ENCODE measurements at places on chromosomes 2 and 18.

GRCh38 chr2:110813896-110814295 is 81.5 kb downstream of the ACOXL start:
- no peak for DNase-seq

DNA sequence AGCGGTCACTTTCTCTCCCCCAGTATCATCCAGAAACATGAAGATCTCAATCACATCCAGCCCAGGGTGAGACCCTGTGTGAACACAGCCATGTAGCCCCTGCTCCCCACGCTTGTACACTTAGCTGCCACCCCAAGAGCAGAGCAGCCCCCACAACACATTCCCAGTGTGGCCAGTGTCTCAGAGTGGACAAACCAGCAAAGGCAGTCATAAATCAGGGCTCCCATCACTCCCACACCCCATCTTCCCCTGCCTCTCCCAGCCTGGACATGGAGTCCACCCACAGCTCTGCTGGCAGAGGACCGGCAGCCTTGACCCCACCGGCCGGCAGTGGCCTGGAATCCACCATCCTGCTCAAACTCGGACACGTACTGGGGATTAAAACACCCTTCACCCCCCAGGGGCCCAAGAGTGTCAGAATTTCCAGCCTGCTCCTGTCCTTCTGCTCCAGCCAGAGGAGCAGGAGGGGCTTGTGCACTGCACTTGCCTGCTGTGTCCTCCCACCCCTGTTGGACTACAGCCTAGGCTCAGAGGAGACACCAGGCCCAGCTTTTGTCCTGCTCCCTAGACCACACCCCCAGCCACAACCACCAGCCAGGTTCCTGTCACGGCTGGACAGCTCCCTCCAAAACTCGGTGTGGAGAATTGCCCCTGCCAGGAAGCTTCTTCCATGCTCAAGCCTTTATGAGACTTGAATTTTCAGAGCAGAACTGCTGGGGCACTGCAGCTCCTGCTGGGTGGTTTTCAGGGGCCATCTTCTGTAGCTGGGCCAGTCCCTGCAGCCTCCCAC is 206.1 kb downstream of the SMAD2 start:
- no peak for DNase-seq

DNA sequence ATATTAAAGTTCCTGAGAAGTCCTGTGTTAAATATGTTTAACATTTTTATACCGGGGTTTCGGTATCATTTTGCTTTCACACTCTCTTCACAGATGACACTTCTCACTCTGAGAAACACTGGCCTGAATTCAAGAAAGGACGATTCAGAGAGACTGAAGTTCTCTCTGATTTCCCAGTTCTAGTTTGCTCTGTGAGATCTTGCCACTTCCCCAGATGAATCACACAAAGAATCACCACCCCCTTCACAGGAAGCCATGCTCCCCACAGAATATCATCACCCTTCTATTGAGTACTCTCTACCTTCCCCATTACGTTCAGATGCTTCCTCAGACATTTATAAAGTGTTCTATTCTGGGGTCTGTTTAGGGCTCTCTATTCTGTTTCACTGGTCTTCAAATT is 16.1 kb upstream of the CD207 start:
- DNase-seq = peak; percentile 91

DNA sequence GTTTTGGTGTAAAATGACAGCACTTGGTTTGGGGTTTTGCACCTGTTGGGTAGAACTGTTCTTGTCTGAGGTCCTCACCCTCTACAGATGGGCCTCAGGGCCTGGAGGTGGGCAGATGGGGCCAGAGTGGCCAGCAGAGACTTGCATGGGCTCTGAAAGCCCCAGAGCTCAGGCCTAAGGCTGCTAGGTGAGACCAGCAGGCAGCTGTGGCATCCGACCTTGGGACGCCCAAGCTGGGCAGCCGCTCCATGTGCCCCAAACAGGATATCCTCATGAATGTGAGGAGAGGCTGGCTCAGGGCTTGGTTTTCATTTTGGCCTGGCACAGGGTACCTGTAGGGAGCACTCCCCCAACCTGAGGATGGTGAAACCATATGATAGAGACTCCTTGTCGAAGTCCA is 38.3 kb downstream of the GBX2 start:
- no peak for DNase-seq

- DNase-seq = no peak
Observed at GRCh38 chr2:151030663-151031230, 230.9 kb downstream of the RBM43 start.

GRCh38 chr2:148455791-148456190 is 188.8 kb upstream of the EPC2 start:
- no peak for DNase-seq

DNA sequence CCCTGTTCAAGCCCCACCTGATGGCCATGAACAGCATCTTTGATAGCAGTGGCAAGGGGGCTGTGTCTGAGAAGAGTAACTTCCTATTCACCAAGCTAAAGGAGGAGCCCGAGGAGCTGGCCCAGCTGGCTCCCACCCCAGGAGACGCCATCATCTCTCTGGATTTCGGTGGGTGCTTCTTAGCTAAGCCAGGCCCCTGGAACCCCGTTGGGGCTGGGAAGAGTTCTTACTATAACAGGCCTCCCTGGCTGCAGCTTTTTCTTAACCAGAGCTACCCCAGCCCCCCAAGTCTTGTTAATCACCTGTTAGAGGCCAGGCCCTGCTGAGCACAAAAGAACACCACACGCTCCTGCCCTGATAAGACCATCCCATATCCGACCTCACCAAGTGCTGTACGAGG is 79.4 kb downstream of the EPAS1 start:
- DNase-seq = no peak

GRCh38 chr2:65121-65520 is 18.8 kb upstream of the FAM110C start:
- no peak for DNase-seq

- DNase-seq = no peak
Observed at GRCh38 chr2:50724837-50725236, 307.1 kb downstream of the NRXN1 start.

- no peak for DNase-seq
Observed at GRCh38 chr18:6859676-6860422, 130.3 kb downstream of the ARHGAP28 start.

- no peak for DNase-seq
Observed at GRCh38 chr18:28767201-28767600, 590.3 kb upstream of the CDH2 start.
